ENCODE measurements at places on chromosomes 4 and X.

- DNase-seq: no peak
These were observed 83.1 kb downstream of the FAM53A start for GRCh38 chr4:1600811-1601532.

DNA sequence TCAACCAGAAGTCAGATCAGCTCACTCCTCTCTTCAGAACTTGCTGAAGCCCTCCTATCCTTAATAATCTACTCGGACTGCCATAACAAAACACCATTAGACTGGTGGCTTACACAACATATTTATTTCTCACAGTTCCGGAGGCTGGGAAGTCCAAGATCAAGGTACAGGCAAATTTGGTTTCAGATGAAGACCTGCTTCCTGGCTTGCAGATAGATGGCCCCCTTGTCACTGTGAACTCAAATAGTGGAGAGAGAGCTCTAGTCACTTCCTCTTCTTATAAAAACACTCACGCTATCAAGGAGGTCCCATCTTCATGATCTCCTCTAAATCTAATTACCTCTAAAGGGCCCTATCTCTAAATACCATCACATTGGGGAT is 125.1 kb downstream of the CAMK2D start:
- DNase-seq: no peak

DNA sequence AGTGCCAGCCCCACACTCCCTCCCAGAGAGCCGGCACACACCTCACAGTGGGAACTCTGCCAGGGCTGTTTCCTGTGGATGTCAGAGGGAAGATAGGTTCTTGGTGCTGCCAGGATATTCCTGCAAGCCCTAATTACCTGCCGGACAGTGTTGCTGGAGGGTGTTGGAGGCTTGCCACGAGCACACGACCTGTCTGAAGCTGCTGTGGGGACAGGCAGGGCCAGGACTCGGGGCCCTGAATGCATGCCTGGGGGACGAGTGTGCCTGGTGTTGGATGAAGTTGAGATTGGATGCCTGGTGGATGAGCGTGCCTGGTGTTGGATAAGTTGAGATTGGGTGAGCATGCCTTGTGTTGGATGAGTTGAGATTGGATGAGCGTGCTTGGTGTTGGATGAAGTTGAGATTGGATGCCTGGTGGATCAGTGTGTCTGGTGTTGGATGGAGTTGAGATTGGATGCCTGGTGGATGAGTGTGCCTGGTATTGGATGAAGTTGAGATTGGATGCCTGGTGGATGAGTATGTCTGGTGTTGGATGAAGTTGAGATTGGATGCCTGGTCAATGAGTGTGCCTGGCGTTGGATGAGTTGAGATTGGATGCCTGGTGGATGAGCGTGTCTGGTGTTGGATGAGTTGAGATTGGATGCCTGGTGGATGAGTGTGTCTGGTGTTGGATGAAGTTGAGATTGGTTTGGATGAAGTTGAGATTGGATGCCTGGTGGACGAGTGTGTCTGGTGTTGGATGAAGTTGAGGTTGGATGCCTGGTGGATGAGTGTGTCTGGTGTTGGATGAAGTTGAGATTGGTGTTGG is 23.2 kb upstream of the UVSSA start:
- no peak for DNase-seq

DNA sequence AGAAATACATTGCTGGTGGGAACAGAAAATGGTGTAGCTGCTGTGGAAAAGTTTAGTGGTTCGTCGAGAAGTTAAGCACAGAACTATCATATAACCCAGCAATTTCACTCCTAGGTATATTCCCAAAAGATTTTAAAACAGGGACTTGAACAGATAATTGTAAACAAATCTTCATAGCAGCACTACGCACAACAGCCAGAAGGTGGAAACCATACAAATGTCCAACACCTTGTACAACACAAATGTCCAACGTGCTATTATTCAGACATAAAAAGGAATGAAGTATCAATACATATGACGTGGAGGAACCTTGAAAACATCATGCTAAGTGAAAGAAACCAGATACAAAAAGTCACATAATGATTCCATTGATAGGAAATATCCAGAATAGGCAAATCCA is 37.9 kb downstream of the CUL4B start:
- no peak for DNase-seq

DNA sequence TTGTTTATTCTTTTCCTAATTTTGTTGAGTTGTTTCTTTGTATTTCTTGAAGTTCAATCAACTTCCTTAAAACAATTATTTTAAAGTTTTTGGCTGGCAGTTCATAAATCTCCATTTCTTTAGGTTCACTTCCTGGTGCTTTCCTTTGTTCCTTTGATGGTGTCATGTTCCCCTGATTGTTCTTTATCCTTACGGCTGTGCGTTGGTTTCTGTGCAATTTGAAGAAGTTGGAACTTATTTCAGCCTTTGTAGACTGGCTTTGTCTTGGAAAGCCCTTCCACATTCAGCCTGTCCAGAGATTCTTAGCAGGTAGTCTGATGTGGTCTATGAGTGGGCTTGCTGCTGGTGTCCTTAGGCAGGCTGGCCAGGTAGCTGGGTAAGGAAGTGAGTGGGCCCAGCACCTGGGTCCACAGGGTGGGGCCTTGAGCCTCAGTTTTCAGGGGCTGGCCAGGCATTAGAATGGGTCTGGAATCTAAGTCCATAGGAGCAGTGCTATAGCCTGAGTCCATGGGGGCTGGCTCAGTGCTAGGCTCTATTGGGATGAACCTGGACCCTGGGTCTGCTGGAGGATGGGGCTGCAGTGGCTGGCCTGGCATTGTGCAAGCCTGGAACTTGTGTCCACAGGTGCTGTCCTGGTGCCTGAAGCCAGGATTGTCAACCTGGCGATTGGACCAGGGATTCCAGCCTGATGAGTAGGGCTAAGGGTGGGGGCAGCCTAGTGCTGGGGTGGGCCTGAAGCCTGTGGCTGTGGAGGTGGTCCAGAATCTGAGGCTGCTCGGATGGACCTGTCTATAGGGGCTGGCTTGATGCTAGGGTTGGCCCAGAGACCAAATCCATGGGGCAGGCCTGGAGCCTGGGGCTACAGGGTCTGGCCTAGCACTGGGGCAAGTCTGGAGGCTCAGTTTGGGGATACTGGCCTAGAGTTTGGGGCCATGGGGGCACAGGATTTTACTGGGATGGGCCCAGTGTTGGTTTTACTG is 152.4 kb downstream of the STAG2 start:
- no peak for DNase-seq

DNA sequence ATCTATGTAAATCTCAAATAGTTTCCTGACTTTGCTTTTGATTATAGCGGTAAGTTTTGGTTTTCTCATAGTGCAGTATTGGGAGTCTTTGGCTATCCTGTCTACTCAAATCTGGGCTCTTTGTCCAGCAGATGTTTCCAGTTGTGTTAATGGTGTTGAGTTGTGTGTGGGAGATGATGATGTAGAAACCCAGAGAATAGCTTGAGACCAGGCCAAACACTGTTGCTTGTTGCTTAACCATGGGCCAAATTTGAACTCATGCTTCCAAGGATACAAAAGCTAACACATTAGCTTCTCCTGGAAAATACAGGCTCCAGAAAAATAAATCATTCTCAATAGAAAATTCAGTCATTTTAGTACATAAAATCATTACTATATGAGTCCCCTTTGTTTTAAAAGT is 82.6 kb upstream of the GYPA start:
- no peak for DNase-seq

DNA sequence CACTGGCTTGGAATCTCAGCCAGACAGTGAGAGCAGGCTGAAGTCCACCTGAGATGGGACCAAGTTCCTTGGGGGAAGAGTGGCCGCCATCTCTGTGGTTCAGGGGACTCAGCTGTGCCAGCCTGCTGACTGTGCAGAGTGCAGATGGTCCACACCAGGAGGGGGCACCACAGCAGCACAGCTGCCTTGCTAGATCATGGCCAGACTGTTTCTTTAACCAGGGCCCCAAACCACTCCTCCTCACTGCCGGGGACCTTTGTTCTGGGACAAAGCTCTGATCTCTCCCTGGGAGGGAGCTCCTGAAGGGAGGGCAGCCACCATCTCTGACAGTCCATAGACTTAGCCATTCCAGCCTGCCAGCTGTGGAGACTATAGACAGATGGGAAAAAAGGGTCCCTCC is 2189.6 kb downstream of the PCDH7 start:
- DNase-seq: no peak

- DNase-seq: no peak
These were observed 56.3 kb upstream of the SPRY1 start for GRCh38 chr4:123340381-123340701.
